Cortex of kidney (tissue), 1 donor: ENCODE measurements at places on chromosomes 4 and X.

DNA sequence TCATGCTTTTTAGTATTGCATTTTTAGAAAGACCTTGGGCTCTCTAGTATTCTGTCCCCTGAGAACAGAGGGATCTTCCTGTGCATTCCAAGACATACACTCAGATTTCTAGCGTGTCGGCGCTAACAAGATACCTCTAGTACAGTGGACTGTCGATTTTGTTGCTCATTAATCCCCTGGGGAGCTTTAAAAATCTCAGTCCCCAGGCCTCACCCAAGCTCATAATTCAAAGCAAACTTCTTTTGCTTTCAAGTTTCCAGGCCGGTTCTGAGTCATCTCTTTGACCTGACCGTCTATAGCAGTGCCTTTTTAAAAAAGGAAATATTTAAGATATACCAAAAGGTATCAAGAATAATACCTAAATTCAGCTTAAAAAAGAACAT, 137.0 kb downstream of the AMMECR1 start:
- DNase-seq = no peak

DNA sequence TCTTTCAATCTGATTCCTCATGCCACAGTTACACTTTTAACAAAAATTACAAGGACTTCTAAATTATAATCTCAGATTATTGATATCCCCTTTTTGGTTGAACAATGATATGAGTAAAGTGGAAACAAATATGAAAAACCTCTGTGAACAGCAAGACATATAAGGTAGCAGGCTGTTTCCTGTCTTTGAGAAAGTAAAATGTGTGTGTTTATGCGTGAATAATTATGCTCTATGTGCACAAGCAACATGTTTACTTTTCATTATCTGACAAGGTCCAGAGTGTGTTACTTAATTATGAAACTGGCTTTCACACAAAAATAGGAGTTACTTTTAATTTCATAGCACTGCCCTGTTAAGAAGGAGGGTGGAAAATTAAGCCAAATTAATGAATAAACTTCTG, 43.1 kb downstream of the DDIT4L start:
- DNase-seq = no peak

- no peak for DNase-seq
These were observed 130.6 kb upstream of the PITX2 start for GRCh38 chr4:110753466-110753865.

DNA sequence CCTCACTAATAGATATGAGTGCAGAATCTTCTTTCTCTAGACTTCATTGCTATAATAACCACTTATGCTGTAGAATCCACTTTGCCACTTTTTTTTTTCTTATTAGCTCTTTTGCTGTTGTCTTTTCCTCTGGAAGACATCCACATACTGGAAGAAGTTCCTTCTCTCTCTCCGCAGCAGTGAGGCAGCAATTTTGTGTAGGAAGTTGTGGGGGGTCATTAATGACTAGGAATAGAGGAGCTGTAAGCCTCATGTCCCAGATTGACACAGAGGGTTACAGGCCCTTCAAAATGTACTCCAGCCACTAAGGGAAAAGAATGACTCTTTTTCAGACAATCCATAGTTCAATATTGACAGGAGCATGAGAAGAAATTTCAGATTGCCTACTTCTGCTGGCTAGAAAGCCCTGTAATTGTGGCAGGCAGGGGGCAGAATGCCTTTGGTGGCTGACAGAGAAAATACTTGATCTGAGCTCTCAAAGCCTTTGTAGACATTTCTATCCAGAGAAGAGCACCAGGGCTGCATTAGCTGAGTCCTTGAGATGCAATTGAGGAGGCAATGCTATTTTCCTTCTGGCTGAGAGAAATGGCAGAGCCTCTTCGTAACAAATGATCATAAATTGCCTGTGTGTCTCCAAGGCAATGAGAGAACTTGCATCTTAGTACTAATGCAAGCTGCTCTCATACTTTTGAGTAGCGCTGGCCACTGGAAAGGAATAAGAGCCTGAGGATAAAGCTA, 856.2 kb downstream of the STIM2 start:
- no peak for DNase-seq

DNA sequence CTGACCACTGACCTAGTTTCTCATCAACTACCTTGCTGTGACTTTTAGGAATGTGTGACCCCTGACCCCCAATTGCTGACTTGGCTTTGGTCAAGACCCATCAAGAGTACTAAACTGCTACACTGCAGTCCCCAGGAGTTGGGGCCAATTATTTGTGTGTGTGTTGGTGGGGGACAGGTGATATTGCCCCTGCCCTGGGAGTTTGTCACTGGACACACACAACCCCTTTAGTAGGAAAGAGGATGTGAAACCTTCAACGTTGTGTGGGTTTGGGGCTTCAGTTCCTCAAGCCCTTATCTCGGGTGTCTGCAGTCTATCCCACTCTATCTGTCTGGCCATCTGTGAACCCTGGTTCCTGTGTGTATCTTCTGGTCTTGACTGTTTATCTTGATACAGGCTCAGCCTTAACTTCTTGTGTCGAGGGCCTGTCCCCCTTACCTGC, 6.5 kb downstream of the SASH3 start:
- DNase-seq = no peak

- DNase-seq = no peak
These were observed 5.9 kb upstream of the TBC1D1 start for GRCh38 chr4:37884855-37885487.

- DNase-seq = no peak
These were observed 195.1 kb downstream of the FBXW7 start for GRCh38 chr4:152340818-152341217.

DNA sequence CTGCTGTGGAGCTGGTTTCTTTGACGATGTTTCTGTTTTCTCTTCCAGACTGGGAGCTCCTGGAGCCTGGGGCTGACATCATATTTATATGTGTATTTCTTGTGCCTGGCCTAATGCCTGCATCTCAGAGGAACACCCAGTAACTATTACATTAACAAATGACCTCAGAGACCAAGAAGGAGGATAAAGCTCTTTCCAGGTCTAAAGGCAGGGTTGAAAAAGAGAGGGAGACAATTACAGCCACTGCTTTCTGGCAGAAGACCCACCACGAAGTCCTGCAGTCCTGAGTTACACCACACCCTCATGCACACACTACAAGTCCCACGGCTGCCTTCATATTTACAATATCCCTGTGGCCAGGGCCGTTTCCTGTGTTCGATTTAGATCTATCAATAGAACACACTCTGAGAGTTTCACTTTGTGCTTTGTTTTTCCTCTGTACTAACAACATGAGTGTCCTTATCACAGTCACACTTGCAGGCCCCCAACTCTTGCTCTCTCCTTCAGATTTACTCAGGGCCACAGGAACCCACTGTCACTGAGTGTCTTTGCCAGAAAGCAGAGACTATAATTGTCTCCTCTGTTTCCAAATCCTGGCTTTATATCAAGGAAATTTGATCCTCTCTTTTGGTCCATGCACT, 535.5 kb downstream of the MID1IP1 start:
- no peak for DNase-seq

GRCh38 chr4:161148051-161148450, 1015.7 kb downstream of the FSTL5 start:
- DNase-seq = no peak

- no peak for DNase-seq
These were observed 378.4 kb downstream of the ANKRD50 start for GRCh38 chr4:124334119-124334518.

- DNase-seq = no peak
These were observed 111.7 kb downstream of the SNCA start for GRCh38 chr4:89725268-89725667.
